ENCODE measurements at places on chromosomes 4 and X. TPM values are rescaled to one million over a fixed set of nuclear protein-coding genes. Genes with fewer than 3 reads are reported as not detected.
A peak's percentile ranks its signal among the peaks of the same experiment; 100 is the strongest.

SASH3 gene
- 148 TPM for total RNA-seq

DMD gene
- total RNA-seq: 0.55 TPM

DNA sequence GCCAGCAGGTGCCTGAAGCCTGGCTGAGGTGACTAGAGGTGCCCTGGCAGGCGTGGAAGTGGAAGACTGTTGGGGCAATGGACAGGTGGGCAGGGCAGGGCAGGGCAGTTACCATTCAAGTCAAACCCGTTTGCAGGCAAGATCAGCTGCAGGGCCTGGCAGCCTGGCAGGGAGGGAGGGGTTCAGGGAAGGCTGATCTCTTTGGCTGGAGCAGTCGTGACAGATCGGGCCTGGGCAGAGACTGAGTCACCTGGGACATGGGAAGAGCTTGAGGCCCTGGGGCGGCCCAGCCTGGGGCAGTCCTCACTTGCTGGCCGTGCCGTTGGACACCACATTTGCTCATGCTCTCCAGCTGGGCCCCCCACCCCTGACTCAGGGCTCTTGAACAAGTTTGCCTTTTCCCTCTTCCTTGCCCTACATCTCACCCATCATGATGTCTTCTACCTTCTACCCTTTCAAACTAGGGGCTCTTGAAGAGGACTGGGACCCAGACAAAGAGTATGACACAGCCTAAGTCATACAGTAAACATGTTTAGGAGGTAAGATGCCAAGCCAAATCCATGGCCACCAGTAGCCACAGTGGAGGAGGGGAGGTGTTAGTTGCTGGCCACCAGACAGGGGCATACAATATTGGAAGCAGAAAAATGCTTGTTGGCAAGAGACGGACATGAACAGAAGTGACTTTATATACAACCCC lies 2.0 kb upstream of the ZNF185 start:
- H3K4me1 ChIP-seq: no peaks in the 10 kb centered on the region
- no peaks in the 10 kb centered on the region for H3K36me3 ChIP-seq
- H3K27ac ChIP-seq: no peak overlapping the region
- DNase-seq: no peak
- no peaks in the 10 kb centered on the region for H3K27me3 ChIP-seq

GRCh38 chr4:8132947-8133705 lies 25.5 kb downstream of the ABLIM2 start:
- H3K4me1 ChIP-seq: no peaks in the 10 kb centered on the region
- DNase-seq: no peak
- no peaks in the 10 kb centered on the region for H3K27me3 ChIP-seq
- H3K27ac ChIP-seq: no peak overlapping the region

GRCh38 chrX:8971116-8971515 lies 62.8 kb downstream of the FAM9B start:
- no peak overlapping the region for H3K27ac ChIP-seq
- peak; percentile 50 for DNase-seq
- H3K4me3 ChIP-seq: no peak overlapping the region
- H3K4me1 ChIP-seq: no peaks in the 10 kb centered on the region
- no peaks in the 10 kb centered on the region for H3K36me3 ChIP-seq

- H3K27ac ChIP-seq: no peak overlapping the region
- no peaks in the 10 kb centered on the region for H3K27me3 ChIP-seq
- no peak for DNase-seq
- H3K36me3 ChIP-seq: no peaks in the 10 kb centered on the region
Observed at GRCh38 chr4:123939621-123940020, 543.0 kb downstream of the SPRY1 start.

DNA sequence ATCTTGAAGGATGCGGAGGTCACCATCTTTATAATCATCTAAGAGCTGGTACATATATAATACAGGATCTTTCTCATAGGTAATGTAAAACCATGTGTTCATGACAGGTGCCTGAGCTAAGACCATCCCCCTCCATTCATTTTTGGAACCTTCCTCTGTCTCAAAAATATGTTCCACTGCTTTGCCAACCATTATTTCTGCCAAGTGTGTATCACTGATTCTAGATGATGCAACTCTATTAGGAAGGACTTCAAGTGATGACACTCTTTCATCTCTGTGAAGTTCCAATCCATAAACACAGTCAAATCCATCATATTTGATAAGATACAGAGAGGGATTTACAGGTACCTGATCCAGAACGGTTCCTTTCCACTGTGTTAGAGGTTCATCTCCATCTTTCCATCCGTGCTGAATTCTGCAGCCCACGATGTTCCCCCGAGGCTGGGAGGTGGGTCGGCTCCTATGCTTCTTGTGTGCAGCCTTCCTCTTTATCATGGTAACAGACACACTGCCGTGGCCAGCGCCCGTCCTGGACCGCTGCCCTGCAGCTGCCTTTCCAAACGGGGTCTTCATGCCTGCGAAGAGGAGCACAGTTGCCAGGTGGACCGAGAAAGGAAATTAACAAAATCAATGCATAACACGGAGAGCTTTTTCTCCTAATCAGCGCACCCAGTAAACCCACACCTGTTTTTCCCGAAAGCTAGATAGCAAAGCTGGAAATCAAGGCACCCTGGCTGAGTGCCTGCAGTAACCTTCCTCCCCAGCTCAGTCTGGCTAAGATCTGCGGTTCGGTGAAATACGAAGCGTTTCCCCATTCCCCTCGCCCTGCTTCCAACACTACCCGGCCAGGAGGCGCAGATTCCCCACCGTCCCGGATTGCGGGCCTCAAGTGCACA lies 718 bp downstream of the SPIN3 start:
- H3K4me3 ChIP-seq: peak overlapping the region; percentile 58
- DNase-seq: no peak
- H3K36me3 ChIP-seq: no peaks in the 10 kb centered on the region
- peak overlapping the region; percentile 47 for H3K27ac ChIP-seq

GRCh38 chrX:11311706-11312105 lies 18.5 kb downstream of the AMELX start:
- DNase-seq: no peak
- H3K27me3 ChIP-seq: no peaks in the 10 kb centered on the region
- no peaks in the 10 kb centered on the region for H3K36me3 ChIP-seq
- H3K4me1 ChIP-seq: no peaks in the 10 kb centered on the region
- H3K4me3 ChIP-seq: no peak overlapping the region

- no peaks in the 10 kb centered on the region for H3K4me1 ChIP-seq
- H3K27me3 ChIP-seq: no peaks in the 10 kb centered on the region
- no peak for DNase-seq
Observed at GRCh38 chrX:68114573-68115129, 318.6 kb downstream of the OPHN1 start.

DNA sequence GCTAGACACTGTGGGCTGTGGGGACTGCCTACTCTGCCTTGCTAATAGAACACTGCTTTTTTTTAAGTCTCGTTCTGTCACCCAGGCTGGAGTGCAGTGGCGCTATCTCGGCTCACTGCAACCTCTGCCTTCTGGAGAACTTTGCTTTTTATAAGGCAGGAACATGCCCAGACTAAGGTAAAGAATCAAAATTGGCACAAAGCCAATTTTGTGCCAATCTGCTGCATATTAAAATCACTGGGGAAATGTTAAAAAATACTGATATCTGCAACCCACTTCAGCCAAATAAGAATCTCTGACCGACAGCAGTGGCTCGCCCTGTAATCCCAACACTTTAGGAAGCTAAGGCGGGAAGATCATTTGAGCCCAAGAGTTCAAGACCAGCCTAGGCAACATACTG lies 36.5 kb upstream of the CEP135 start:
- H3K36me3 ChIP-seq: no peaks in the 10 kb centered on the region
- DNase-seq: no peak
- no peak overlapping the region for H3K4me3 ChIP-seq
- no peaks in the 10 kb centered on the region for H3K27me3 ChIP-seq
- H3K27ac ChIP-seq: no peak overlapping the region
- peaks cover 2% of the 10 kb centered on the region for H3K4me1 ChIP-seq

DNA sequence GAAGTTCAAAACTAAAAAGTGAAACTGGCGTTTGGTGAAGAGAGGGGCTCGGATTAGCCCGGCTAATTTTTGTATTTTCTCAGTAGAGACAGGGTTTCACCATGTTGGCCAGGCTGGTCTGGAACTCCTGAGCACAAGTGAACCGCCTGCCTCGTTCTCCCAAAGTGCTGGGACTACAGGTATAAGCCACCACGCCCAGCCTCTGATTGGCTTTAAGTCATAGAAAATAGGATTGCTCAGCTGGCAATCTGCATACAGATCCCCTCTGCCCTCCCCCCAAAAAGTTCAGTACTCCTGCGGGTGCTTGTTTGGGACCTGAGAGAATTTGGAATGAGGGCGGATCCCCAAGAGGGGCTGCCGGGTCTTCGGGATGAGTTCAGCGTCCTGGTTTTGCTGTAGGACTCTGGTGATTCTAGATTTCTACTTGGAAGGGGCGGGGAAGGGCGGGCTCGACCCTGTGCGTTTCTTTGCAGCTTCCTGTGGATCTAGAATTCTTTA lies 537 bp upstream of the PRKX start:
- no peak for DNase-seq
- peak overlapping the region; percentile 45 for H3K4me3 ChIP-seq
- no peaks in the 10 kb centered on the region for H3K27me3 ChIP-seq
- H3K36me3 ChIP-seq: no peaks in the 10 kb centered on the region
- H3K4me1 ChIP-seq: peaks cover 21% of the 10 kb centered on the region

GRCh38 chr4:99759346-99759984 lies 57.2 kb upstream of the DAPP1 start:
- no peaks in the 10 kb centered on the region for H3K27me3 ChIP-seq
- H3K4me1 ChIP-seq: no peaks in the 10 kb centered on the region
- H3K27ac ChIP-seq: no peak overlapping the region
- no peaks in the 10 kb centered on the region for H3K36me3 ChIP-seq
- no peak overlapping the region for H3K4me3 ChIP-seq
- no peak for DNase-seq
